ENCODE measurements at places on chromosomes 6 and 20. TPM values are rescaled to one million over a fixed set of nuclear protein-coding genes. Genes with fewer than 3 reads are reported as not detected.

DNA sequence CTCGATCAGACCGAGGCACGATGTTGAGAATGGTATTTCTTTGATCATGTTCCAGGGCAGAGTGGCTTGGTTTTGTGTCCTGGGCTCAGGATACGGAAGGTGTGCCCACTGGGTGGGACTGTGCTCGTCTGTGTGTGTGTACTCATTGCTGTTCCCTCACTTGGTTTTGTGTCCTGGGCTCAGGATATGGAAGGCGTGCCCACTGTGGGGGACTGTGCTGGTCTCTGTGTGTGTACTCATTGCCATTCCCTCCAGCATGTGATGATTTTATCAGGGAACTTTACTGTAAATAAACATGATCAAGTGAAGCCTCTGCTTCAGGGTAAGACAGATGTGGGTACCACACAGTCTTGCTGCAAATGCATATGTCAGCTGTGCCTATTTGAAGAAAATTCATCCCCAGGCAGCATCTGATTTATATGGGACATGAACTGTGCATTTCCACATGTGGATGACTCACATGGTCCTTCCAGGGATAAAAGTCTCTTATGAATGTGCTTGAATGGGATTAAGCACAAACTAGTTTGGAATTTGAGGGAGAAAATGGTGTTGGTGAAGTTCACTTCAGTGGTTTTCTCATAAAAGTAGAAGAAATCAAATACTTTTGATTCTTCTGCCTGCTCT lies 274.3 kb downstream of the QKI start:
- DNase-seq: no peak

HTR1B gene
- total RNA-seq: not detected

GMEB2 gene
- total RNA-seq: 27.9 TPM

CDC5L gene
- total RNA-seq: 18.0 TPM

RWDD2A gene
- total RNA-seq: 23.7 TPM

DNA sequence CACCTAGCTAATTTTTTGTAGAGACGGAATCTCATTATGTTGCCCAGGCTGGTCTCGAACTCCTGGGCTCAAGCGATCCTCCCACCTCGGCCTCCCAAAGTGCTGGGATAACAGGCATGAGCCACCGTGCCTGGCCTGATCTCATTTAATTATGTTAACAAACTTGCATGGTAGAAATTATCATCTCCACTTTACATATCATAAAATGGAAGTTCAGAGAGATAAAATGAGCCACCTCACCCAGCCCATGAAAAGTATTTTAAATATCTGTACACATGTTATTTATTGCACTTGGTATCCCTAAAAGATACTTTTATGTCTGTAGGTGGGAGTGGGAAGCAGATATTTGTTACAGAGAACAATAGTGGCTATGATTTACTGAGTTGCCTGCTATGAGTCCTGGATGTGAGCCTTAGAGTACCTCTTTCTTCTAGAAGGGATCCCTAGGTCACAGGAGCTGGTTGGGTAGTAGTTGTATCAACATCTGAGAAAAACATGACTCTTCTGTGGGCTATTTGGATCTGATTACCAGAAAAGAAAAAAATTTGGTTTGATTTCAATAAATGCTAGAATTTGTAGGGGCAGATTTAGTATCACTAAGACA lies 52.4 kb upstream of the EIF2S2 start:
- no peak for DNase-seq

DNA sequence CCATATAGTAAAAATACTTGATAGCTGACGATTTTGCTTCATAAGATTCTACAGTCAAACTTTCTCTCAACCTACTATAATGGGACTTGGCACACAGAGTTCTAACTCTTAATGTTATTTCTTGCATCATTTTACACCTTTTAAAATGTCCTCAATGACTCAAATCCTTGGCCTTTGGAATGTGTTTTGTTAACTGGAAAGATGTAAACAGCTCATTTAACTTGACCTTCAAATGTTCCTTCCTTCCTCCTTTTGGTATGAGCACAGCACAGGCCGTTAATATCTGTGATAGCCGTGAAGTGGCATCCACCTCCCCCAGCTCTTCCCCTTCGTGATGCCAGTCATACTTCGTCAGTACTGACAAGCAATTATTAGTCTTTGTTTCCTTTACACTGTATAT lies 972.0 kb upstream of the CITED2 start:
- DNase-seq: no peak

THBS2 gene
- total RNA-seq: 10.9 TPM

DNA sequence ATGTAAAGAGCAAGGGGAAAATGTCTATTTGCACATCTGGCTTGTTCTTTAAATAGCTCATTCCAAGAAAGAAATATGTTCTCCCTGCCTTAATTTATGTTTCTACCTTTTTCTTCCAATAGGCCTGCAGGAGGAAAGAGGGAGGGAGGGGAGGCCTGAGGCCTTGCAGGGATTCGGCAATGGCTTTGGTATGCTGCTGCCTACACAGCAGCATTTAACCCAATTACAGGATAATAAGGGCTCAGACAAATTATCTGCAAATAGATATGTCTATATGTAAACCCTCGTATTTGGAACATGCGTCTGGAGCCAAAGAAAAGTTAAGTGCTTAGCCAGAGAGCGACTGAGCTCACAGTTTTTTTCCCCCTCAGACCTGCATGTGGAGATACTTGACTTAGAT lies 277.2 kb downstream of the CDC5L start:
- DNase-seq: no peak

DNA sequence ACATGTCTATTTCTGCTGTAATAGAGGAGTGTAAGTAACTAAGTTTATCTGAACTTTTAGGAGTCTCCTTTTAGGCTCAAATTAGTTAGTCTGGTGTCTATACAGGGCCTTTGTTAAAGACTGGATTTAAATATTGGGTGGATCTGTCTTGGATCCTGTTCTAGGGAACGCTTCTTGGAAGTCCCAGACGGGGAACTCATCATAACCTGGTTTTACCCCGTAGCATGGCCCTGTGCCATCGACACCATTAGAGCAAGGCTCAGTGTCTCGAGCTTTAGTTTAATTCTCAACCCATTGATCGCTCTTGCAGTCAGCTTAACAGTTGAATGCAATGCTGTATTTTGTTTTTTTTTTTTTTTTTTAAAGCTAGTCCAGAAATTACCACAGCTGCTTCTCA lies 89.9 kb downstream of the CARMIL1 start:
- DNase-seq: no peak

PFDN4 gene
- total RNA-seq: 44.8 TPM

SMLR1 gene
- total RNA-seq: 0.28 TPM

GRCh38 chr6:152846825-152847224 lies 96.2 kb downstream of the VIP start:
- no peak for DNase-seq

CDC25B gene
- total RNA-seq: 8.7 TPM

PHACTR3 gene
- total RNA-seq: not detected

DNA sequence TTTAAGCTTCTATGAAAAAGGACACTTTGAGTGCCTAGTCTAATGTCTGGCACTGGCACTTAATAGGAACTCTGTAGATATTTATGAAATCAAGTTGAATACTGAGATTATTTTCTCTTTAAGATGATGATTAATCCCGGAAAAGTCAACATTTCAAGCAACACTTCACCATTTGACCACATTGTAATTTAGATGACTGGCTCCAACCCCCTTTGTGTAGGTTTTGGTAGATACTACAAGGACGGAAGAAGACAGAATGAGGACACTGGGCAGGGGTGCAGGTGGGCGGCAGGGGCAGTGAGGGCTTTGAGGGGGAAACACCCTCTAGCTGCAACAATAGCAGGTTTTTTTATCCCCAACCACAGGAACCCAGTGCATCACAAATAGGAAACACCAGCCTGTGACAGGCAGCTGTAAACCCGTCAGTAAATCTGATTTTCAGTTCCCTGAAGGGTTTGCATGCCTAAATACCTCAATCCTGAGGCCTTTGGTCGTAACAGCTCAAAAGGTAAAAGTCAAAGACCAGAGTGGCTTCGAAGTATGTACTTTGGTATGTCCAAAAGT lies 4.6 kb downstream of the DTNBP1 start:
- DNase-seq: no peak

DAAM2 gene
- total RNA-seq: 41.3 TPM

DNA sequence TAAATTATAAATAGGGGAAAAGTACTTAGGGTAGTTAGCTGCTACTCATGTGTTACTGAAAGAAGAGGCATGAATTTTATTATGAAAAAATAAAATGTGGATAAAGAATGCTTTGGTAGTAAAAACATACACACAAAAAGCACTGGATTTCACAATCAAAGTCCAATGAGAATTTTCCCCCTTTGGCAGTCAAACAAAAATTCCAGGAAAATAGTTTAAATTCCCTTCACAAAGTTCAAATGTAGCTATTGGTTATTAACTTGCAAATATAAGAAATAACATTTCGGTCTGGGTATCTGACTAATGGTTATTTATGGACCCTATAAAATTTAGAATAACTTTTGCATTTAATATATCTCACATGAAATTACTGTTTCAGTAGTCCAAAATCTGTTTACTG lies 210.4 kb downstream of the FOXC1 start:
- DNase-seq: no peak

DNA sequence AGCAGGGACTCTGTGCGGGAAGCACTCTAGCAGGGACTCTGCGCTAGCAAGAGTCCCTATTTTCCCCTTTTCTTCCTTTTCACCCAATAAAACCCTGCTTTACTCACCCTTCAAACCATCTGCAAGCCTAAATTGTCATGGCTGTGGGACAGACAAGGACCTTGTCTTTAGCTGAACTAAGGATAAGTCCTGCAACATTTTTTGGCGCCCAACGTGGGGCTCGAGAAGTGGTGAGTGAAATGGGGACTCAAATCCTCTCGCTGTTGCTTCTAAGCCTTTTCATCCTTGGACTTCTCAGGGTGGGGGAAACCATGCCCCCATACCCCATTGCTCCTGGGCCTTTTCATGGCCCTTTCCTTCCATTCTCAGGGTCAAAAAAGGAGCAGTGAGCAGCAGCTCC lies 46.4 kb downstream of the IMPG1 start:
- no peak for DNase-seq

ADISSP gene
- total RNA-seq: 11.8 TPM

GRCh38 chr6:13413466-13413862 lies 73.9 kb downstream of the GFOD1 start:
- no peak for DNase-seq

RBM24 gene
- 13.8 TPM for total RNA-seq

- DNase-seq: peak; percentile 59
Measured at GRCh38 chr6:155248008-155249001, 15.5 kb upstream of the CLDN20 start.

OTOR gene
- total RNA-seq: not detected

DNA sequence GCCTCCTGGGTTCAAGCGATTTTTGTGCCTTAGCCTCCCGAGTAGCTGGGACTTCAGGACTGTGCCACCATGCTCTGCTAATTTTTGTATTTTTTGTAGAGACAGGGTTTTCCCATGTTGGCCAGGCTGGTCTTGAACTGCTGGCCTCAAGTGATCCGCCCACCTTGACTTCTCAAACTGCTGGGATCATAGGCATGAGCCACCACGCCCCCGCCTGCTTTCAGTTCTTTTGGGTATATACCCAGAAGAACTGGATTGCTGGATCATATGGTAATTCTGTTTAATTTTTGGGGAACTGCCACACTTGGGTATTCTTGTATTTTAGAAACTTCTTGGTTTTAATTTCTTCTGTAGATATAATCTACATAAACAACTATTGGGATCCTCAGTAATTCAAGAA lies 17.0 kb downstream of the CDS2 start:
- DNase-seq: no peak

DNA sequence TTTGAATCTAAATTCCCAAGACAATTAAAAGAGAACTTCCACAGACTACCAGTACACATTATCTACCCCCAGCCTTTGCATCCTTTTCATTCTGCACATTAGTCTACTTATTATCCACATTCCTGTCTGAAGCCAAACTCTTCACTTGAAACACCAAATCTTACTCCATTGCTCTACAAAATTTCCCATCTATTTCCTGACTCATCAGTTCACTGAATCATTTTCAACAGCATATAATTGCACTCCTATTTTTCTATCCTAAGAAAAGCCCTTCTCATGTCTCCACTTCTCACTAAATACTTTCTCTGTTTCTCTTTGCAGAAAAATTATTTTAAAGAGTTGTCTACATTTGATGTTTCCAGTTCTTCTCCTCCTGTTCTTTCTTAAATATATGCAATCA lies 239.4 kb upstream of the FERMT1 start:
- DNase-seq: no peak

- no peak for DNase-seq
Measured at GRCh38 chr6:119052292-119052889, 26.1 kb downstream of the FAM184A start.

KIAA1755 gene
- total RNA-seq: 5.0 TPM

NKX2-2 gene
- total RNA-seq: not detected

DNA sequence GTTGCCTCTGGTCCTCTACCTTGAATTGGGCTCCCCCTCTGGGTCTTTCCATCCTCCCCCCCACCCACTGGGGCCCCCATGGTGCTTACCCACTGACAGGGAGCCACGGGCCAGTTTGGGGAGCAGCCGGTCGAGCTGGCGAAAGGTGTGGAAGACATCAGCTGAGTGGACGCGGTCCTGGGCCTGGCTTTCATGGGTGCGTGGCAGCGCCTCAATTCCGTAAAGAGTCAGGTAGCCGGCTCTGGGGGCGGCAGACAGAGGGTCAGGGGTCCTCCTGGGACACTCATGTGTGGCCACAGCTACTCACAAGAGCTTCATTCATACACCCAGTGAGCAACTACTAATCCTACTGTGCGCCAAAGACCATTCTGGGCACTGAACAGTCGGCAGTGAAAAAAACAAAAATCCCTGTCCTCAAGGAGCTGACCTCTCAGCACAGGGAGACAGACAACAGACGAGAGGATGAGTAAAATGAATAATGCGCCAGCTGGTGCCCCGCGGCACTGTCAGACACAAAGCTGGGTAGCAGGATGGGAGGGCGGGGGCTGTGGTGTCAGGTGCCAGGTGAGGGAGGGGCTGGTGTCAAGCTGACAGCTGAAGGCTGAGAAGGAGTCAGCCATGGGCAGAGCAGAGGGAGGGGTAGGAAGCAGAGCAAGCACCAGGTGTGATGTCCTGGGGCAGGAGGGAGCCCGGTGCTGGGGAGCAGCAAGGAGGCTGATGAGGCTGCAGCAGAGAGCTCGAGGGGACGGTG lies 28.3 kb downstream of the PTGIS start:
- DNase-seq: no peak

KCNK16 gene
- not detected for total RNA-seq

DNA sequence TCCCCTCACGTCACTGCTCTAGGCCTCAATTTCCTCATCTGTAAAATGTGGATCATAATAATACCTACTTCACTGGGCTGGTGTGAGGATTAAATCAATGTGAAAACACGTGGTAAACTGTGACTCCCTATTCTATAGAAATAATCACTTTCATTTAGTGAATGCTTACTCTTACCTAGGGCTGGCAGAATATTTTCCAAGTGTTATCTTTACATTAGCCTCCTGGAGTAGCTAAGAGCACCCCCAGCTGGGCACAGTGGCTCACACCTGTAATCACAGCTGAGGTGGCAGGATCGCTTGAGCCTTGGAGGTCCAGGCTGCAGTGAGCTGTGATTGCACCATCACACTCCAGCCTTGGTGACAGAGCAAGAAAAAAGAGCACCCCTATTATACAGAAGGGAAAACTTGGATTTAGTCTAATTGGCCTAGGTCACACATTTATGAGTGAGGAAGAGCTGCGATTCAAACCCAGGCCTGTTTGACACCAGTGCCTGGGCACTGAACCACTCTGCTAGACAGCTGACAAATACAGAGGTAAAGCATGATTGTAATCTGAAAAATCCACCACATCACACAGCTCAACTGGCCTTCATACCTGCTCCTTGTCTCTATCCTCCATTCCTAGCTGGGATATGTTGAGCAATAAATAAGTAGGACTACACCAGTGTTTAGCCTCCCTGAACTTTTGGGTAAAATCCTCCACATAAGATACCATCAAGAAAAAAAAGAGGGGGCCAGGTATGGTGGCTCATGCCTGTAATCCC lies 1.4 kb upstream of the SNTA1 start:
- no peak for DNase-seq

SLC13A3 gene
- 10.5 TPM for total RNA-seq
